WTC11 (cell line): ENCODE measurements at places on chromosomes 7 and 10.

DNA sequence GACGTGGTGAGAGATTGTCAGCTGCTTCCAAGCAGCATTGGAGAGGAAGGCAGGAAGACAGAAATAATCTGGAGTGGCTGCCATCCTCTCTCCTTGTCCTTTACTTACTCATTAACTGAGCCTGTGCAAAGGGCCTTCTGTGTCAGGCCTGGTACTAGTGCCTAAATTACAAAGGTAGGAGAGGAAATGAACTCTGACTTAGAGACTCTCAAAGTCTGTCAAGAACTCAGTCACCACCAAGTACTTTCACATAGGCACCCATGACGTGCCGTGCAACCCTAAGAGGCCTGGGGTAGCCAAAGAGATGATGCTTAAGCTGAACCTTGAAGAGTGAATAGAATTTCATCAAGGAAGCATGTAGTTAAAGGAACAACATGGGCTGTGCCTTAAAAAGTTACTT, 866.9 kb downstream of the LRMDA start:
- peaks cover 50% of the 10 kb centered on the region for H3K4me1 ChIP-seq
- no peaks in the 10 kb centered on the region for H3K36me3 ChIP-seq
- no peak overlapping the region for H3K4me3 ChIP-seq
- no peak overlapping the region for H3K27ac ChIP-seq

DNA sequence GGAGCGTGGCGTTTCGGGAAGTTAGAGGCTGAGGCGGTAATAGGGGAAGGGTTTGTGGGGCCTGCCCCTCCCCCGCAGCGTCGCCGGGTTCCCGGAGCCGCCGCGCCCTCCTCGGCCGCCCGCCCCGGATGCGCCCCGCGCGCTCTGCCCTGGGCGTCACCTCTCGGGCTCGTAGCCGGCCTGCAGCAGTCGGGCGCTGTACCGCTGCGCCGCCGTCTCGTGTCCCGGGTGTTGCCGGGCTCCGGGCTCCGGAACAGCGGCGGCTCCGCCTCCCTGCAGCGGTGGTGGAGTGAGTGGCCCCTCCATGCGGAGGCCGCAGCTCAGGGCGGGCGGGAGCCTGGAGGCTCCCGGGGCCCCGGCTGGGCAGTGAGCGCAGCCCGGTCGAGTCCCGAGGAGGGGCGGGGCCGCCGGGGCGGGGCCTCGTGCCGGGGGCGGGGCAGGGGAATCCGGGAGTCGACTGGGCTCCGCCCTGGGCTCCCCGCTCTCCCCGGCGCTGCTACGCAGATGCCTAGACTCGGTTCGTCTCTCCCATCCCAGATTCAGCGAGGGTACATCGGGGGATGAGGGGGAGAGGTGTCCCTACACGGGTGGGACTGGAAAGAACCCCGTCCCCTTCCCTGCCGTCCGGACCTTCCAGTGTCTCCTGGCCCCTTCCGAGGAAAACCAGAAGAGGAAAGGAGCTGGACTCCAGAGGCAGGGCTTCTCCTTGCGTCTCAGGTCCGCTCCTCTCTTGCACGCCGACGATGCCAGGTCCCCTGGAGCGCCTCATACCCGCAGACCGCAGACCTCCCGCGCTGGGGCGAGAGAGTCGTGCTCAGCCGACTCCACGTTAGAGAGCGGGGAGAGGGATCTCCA, at the start of gene IMPDH1:
Gene IMPDH1, minus strand, starts transcription at position 387 of the 855 bp plus-strand sequence. Its CDS starts 81 bp downstream, at position 306.
- H3K4me3 ChIP-seq = peak within 1 kb of the TSS; percentile 91
- H3K36me3 ChIP-seq = no peaks in the 10 kb centered on the region
- H3K4me1 ChIP-seq = peaks cover 28% of the 10 kb centered on the region
- peak; percentile 92 for DNase-seq
- peaks cover 85% of the 10 kb centered on the region for H3K27me3 ChIP-seq

DNA sequence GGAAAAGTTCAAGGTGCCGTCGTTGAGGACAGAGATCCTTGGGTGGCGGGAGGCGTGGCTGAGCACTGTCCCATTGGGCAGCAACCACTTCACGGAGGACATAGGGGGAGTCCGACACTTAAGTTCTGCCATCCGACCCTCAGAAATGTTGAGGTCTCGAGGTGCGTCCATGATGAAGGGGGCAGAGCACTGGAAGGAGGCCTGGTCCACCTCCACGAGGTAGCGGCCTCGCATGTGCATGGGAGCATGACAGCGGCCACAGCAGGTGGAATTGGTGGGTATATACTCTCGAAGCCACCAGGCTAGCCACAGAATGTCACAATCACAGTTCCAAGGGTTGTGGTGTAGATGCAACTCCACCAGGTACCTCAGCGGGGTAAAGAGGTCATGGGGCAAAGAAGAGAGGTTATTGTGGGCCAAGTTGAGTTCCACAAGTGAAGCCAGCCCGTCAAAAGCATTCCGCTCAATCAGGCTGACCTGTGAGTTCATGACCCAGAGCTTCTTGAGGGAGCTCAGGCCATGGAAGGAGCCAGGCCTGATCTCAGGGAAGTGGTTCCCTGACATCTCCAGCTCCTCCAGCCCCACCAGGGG, 1.7 kb downstream of the LRRC4 start:
- H3K36me3 ChIP-seq = peaks cover 12% of the 10 kb centered on the region
- no peak overlapping the region; the same call in 1 of the 2 replicates for H3K27ac ChIP-seq
- peaks cover 38% of the 10 kb centered on the region for H3K27me3 ChIP-seq
- no peak for DNase-seq
- H3K4me3 ChIP-seq = peak overlapping the region; percentile 81

DNA sequence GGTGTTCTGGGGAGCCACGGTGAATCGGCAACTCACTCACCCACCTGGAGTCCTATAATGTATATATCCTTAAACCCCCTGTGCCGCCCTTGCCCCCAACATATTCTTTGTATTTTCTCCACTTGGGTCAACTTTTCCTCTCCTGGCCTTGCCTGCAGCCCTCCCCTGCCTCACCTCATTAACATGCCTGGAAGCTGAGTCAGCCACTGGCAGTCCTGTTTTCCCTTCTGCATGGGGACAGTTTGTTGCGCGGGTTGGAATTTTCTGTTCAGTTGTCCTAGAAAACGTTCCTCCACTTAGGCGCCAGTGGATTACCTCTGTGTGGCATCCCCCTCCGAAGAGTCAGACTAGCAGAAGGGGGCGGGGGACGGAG, 97.4 kb downstream of the C10orf105 start:
- no peak for DNase-seq
- peaks cover 59% of the 10 kb centered on the region for H3K4me1 ChIP-seq
- H3K27me3 ChIP-seq = no peaks in the 10 kb centered on the region; the same call in 1 of the 2 replicates
- H3K36me3 ChIP-seq = peaks cover 4% of the 10 kb centered on the region; the same call in 1 of the 2 replicates
- H3K4me3 ChIP-seq = peak overlapping the region; percentile 58
- H3K27ac ChIP-seq = peak overlapping the region; percentile 95
